ENCODE measurements at places on chromosomes 2 and 18.

DNA sequence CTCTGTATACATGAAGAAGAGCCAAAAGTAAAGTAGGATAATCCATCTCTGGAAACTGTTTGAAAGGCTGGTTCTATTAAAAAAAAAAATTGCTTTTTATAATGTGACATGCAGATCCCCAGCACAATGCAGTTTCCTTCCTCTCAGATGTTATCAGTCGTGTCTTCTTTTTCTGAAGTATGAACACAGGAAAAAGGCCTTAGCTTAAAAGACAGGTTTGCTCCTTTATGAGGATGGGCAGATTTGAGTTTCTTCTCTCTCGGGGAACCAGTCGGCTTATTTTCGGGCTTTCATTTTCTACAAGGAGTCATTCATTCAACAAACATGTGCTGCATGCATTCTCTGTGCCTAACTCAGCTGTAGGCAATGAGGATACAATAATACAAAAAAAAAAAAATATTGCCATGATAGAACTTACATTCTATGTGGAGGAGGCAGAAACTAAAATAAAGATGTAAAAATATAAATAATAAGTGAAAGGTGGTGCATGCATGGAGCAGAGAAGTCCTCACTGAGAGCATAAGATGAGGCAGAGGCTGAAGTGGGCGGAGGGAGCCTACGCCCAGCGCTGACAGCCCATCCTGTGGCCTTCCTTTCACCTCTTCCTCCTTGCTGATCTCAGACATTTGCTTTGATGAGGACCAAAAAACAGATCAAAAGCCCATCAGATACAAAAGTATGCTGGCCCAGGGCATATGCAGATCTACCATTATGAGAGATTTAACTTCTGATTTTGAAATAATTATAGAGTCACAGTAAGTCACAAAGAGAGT lies at the start of gene CD226:
Gene CD226, minus strand, starts transcription at position 513 of the 773 bp plus-strand sequence. Its CDS starts 467 bp downstream, at position 46.
- DNase-seq = no peak

DNA sequence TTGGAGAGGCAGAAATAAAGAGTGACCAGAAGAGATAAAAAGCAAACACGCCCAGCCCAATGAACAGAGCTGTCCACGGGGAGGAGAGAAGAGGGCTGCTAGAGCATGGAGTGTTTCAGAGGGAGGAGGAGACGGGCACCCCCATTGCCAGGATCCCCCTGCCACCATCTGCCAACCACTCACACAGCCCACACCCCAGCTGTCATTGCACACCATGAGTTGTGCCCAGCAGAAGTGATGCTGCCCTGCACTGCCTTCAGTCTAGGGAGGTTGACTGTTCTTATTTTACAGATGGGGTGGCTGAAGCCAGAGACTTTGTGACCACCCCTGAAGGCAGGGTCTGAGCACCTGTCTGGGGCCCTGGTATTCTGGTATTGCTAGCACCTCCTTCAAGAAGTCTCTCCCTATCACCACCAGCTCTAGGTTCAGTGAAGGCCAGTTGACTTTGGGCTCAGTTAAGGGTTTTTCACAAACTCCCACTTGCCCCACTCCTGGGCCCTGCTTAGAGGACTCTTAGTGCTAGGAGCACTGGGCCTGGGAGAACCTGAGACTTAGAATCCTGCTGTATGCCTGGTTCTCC lies 2.4 kb downstream of the FABP1 start:
- no peak for DNase-seq

DNA sequence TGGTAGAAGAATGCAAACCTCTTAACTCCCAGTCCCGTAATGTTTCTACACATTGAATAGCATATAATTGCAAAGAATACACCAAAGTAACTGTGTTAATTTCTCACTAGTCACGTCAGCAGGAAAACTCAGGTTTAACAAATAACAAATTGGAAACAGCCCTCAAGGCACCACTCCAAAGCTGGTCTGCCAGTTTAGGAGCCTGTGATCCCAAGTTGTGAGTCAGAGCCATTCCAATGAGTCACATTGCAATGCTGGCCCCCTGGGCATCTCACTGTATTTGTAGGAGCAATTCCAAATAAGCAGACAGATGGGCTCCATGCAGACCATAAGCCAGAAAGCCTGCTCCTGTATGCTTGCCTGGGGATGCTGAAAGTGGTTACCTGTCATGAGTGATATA lies 143.2 kb upstream of the SETBP1 start:
- no peak for DNase-seq

DNA sequence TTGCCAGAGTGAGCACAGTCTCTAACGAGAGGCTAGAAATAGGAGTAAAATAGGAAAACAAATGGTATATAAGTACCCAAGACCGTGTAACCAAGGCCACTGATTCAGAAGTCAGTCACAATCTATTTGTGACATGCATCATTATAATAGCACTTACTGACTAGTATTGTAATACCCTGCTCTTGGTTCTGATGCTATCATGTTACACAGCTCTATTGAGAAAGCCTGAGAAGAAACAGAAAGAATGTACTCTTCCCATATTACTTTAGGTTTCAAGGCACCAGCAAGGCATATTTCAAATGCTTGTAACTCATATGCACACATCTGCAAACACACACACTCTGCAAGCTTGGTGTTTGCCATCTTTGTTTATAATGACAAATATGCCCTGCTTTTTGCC lies 746.4 kb downstream of the SLC4A3 start:
- DNase-seq = no peak

DNA sequence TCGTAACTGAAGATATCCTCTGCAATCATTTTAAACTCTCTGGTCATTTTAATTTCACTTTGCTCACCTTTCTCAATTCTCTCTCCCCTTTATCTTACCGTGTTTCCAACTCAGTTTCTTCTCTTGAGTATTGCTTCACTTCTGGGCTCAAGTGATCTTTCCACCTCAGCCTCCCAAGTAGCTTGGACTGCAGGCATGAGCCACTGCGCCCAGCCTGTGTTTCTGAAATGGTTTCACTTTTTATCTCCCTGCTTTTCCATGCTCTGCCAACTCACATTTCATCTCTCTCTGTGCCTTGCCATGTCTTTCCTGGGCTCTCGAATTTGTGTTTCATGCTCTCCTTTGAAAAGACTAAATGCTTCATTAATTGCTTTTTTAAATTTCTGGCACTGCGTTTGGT lies 30.5 kb upstream of the TMEM131 start:
- no peak for DNase-seq

DNA sequence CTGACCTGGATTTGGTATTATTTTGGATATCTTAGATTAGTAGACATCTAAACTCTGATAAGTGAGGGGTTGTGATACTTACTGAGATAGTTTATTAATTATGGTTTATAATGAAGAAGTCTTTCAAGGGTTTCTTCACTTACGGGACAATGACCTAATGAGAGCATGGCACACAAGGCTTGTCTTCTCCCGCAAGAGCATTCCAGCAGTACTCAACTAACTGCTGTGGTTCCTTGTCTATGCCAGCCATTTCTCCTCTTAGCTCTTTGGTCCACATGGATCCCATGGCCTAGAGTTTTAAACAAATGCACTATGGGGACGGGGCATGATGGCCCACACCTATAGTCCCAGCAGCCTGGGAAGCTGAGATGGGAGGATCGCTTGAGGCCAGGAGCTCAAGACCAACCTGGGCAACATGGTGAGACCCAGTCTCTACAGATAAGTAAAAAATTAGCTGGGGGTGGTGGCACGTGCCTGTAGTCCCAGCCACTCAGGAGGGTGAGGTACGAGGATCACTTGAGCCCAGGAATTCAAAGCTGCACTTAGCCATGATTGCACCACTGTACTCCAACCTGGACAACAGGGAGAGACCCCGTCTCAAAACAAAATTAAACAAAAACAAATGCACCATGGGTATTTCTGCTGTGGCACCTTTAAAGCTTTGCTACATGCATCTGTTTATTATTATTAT lies 161.7 kb upstream of the MYCN start:
- DNase-seq = peak; percentile 95

All from SK-N-DZ (cell line).